ENCODE measurements at places on chromosomes 6 and 20. TPM values are rescaled to one million over a fixed set of nuclear protein-coding genes. Genes with fewer than 3 reads are reported as not detected.
A peak's percentile ranks its signal among the peaks of the same experiment; 100 is the strongest.

DNA sequence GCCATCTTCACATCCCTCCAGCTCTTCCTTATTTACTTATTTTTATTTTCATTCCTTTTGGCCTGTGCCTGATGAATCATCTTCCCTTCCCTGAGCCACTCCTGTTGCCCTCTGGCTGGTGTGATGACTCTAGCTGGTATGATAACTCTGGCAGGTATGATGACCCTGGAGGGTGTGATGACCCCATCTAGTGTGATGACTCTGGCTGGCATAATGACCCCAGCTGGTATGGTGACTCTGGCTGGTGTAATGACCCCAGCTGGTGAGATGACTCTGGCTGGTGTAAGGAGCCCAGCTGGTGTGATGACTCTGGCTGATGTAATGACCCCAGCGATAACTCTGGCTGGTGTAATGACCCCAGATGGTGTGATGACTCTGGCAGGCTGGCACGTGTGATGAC, 426.8 kb downstream of the QKI start:
- DNase-seq, result no peak

SPTLC3 gene
- total RNA-seq, result 1.7 TPM

DNA sequence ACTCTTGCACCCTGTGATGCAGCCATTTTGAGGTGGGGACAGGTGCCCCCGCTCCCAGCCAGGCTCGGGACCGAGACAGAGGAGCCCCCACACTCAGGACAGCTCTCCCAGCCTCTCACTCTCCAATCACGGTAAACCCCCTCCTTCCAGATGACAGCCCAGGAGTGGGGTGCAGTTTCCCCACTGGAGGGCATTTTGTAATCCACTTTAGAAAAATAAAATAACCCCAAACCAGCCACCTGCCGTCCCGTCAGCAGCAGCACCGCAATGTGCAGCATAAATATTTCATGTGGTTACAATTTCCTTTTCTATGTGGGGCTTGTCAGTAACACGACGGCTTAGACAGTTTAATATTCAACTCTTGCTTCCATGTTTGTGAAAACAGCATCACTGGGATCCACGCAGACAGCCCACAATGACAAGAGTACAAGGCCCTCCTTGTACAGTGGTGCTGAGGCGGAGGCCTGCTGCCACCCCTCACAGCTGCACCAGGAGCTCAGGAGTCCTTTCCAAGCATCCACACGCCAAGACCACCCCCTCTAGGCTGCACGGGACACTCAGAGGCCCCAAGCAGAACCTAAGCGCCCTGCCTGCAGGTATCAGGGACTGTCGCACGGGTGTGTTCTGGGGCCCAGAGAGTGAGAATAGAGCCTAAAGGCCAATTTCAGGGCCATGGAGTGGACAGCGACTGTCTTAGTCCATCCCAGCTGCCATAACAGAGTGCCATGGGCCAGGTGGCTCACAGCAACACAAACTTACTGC, 116.7 kb downstream of the JPH2 start:
- no peak for DNase-seq

MRAP2 gene
- total RNA-seq, result not detected

GRCh38 chr6:33857093-33857931, 53.5 kb upstream of the MLN start:
- DNase-seq, result no peak

FNDC11 gene
- 0.10 TPM for total RNA-seq

- no peak for DNase-seq
Observed at GRCh38 chr6:13359287-13359686, 30.9 kb upstream of the TBC1D7 start.

DAAM2 gene
- total RNA-seq, result not detected

SLC2A10 gene
- total RNA-seq, result not detected

ULBP3 gene
- not detected for total RNA-seq

OPN5 gene
- total RNA-seq, result not detected

DNA sequence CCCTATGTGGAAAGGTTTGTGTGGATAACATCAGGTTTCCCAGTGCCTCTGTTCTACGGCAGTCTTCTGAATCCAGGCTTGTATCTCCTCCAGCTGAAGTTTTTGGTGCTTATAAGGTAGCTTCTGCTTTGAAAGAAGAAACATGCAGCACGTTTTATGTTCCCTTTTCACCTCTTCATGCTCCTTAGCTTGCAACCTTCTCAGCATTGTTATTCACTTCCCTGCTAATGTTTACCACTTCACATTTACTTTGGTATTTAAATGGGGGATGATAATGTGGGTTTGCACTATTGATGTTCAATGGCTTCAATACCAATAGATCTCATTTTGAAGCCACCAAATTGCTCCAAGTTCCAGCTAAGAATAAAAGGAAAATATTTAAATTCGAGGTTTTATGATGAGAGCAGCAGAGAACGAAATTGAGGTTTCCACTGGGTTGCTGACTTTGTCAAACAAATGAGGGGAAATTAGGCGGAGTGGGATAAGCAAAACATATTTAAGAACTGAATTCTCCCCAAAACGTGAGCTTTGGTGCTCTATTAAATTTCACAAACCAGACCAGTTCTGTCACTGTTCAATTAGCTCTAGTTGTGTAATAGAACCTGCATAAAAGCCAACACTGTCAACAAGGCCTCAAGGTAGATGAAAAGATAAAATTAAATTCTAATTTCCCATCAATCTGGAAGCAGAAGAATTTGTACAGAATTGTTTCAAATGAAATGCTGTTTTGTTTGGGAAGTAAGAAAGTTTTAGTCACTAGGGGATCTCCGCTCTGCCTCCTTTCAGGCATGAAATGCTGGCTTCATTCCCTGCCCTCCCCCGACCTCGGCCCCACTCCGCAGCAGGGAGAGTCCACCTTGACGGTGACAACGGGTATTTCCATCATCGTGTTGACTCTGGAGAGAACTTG, 1.4 kb downstream of the IL22RA2 start:
- no peak for DNase-seq

- DNase-seq, result no peak
Observed at GRCh38 chr20:13515291-13515690, 123.4 kb downstream of the TASP1 start.

SULF2 gene
- total RNA-seq, result 1.4 TPM

GRCh38 chr20:58510921-58511320, 4.3 kb downstream of the APCDD1L start:
- no peak for DNase-seq

GRCh38 chr6:8993111-8993510, 557.8 kb upstream of the SLC35B3 start:
- no peak for DNase-seq

GRCh38 chr6:32865724-32866443, 11.9 kb downstream of the PSMB9 start:
- no peak for DNase-seq

DNA sequence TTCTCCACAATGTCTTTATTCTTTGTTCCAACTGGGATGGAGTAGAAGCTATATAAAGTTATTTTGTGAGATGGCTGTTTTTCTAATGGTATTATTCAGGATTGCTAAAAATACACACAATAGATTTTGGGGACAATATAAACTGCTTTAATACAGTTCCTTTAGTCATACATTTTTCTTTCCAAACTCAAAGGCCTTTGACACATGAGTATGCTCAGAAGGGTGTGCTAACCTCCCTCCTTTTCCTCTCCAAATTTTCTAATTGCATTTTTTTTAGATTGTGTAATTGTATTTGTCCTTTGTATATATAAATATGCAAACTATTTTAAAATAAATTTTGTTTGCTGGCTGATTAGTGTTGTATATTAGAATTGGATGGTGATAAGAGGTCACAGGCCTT, 119.6 kb upstream of the FOXO3 start:
- DNase-seq, result no peak

DNA sequence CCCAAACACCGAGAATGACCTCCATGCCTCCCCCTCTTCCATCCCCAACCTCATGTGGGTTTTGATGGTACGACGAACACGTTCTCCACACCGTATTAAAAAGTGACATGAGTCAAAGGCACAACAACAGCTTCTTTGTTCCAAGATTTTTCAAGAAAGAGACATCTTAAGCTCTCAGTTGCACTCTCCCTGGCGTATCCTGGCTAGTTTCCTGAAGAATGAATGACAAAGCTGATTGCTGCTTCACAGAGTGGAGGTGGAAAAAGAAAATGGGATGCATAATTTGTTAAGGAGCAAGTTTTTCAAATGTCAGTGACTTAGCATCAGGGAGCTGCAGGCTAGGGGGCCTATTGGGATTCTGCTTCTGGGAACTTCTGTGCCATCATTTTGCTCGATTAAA, 95.5 kb downstream of the STK35 start:
- DNase-seq, result no peak

DCDC2 gene
- total RNA-seq, result 0.18 TPM

GRCh38 chr6:85455471-85456026, 5.7 kb downstream of the NT5E start:
- no peak for DNase-seq

DNA sequence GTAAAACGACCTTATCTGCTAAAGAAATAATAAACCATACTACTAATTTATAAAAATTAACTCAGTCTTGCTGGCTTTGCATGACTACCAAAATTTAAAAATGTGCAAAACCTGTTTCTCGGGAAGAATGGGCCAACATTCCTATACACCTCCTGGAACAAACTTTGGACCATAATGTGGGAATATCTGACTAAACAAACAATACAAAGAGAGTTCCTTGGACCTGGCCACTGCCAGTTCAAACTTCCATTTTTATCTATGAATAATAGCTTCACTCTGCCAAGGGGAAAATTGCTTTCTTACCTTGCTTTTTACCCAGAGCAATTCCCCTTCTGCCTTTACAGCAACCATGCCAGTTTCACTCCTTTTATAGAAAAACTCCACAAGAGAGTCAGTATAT, 38.7 kb upstream of the POU5F1 start:
- DNase-seq, result no peak

- DNase-seq, result no peak
Observed at GRCh38 chr6:136249336-136249735, 775 bp downstream of the MTFR2 start.

DNA sequence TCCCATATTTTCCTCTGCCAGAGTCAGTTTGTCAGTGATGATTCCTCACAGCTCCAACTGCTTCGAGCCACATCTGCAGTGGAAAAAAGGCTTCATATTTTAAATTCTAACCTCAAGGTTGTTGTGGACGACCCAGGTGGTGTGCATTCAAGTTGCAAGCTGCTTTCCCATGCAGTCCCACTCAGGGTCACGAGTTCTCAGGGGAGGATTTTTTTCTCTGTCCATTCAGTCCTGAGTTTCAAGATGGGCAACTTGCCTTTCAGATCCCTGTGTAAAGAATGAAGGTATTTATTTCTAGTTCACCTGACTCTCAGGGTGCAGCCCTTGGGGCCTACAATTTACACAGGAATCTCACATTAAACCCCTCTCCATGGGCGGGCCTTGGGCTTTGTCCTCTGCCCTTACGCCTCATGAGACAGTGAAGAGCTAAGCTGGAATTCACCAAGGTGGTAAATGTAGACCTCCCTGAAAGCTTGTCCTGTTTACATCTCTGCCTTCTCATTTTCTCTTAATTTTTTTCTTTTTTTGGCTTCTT, 65.9 kb downstream of the TPD52L1 start:
- no peak for DNase-seq

ZNF322 gene
- total RNA-seq, result 13.8 TPM

- peak; percentile 34 for DNase-seq
Observed at GRCh38 chr6:168190014-168190405, 111.0 kb upstream of the FRMD1 start.

- peak; percentile 53 for DNase-seq
Observed at GRCh38 chr20:461254-462198, 807 bp downstream of the TBC1D20 start.

GRCh38 chr6:135052939-135053338, 1.7 kb downstream of the HBS1L start:
- no peak for DNase-seq

- DNase-seq, result no peak
Observed at GRCh38 chr6:157203312-157203744, 120.0 kb downstream of the TMEM242 start.

- DNase-seq, result no peak
Observed at GRCh38 chr6:42125231-42125630, 17.2 kb downstream of the C6orf132 start.

DNA sequence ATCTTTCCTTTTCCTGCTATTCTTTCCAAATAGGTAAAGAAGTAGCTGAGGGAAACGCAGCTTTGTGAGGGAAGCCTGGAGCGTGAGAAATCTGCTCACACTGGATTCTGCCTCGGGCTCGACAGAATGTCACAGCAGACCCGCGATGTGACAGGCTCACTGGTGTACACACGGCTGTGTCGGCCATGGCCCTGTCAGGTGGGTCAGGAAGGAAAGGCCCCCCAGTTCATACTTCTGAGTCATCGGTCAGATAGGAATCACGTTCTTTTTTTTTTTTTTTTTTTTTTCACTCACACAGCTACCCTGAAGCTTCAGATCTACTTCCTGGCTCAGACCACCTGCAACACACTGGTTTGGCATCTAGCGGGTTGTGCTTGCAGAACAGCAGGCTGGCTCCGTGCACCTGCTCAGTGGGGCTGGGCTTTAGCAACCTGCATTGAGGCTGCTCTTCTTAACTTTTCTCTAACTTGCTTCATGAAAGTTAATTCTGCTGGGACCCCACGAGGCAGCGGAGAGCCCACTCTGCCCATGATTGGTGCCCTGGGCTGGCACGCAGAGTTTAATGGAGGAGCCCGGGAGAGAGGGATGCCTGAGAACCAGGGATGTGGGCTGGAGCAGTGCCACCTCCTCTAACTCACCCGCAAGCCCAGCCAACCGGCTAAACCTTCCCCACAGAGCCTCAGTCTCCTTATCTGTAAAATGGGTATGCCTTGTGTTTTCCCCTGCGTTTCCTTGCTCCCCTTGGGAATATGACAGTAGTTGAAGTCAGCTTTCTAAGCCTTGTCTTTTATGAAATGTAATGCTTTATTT, 61.5 kb upstream of the FNDC1 start:
- no peak for DNase-seq

GRCh38 chr6:28107506-28107905, 16.9 kb upstream of the ZSCAN16 start:
- no peak for DNase-seq

- DNase-seq, result no peak
Observed at GRCh38 chr20:48195121-48195870, 410.0 kb upstream of the SULF2 start.
